Placental pericyte (primary cell): ENCODE measurements at places on chromosomes 7 and 10. TPM values are rescaled to one million over a fixed set of nuclear protein-coding genes. Genes with fewer than 3 reads are reported as not detected.

Gene LIPF
- total RNA-seq = not detected in 2 replicates

Gene CCDC136
- total RNA-seq = 4.9 and 6.3 TPM in 2 replicates

Gene RSPH10B
- under 0.01 TPM in 1 of 2 replicates, not detected in the other for total RNA-seq

Gene STEAP1B
- total RNA-seq = 2.2 and 8.4 TPM in 2 replicates

Gene ATG9B
- total RNA-seq = not detected in 2 replicates

Gene IRF5
- 0.44 TPM in 1 of 2 replicates, not detected in the other for total RNA-seq

Gene PTF1A
- total RNA-seq = not detected in 2 replicates

Gene PTPN20
- 0.22 and 0.72 TPM in 2 replicates for total RNA-seq

Gene CHAT
- not detected in 2 replicates for total RNA-seq
